Stimulated activated CD8-positive, alpha-beta memory T cell treated with anti-CD3 and anti-CD28 coated beads, Interleukin-2, amount 100 ng/mL, for 48 hours (primary cell): ENCODE measurements at places on chromosomes 12 and 14.

- no peak for DNase-seq
Measured at GRCh38 chr14:75143761-75144527, 17.1 kb upstream of the NEK9 start.

- DNase-seq: no peak
Measured at GRCh38 chr14:55603401-55603953, 23.5 kb downstream of the KTN1 start.

- DNase-seq: no peak
Measured at GRCh38 chr12:2035431-2036055, 17.2 kb upstream of the CACNA1C start.

- DNase-seq: no peak
Measured at GRCh38 chr12:105955976-105956375, 182.8 kb downstream of the NUAK1 start.

DNA sequence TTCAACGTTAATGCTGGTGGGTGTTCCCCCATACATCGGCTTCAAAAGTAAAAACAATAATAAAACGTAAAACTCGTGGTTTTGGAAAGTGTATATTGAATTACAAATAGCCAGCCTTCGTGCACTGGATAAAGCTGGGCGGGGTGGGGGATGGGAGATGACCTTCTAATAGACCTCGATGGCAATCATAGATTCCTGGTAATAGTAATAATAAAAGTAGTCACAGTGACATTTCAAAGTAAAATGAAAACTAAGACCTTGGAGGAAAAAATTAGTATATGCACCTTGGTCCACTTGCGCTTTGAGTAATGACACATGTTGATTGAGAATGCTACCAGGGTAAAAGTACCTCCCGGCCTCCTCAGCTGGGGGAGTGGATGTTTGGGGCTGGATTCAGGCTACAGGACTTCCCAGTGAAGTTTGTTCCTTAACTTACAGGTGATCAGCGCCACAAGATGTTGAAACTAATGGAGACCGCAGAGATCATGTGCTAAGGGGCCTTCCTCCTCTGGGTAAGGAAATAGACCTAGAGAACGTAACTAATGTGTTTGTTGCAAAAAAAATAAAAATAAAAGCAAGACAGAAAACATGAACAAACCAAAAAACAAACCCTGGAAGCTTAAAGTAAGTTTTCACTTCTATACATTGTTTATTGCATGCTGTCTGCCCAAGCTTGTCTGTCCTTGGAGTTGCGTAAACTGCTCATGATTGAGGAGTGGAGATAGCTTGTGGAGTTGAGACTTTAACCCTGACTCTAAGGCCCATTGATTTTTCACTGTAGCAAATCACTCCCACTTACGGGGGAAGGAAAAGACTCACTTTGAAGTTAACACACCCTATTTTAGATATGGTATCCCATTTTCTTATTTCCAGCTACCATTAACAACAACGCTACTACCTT is 907 bp upstream of the LRIG3 start:
- DNase-seq: no peak

DNA sequence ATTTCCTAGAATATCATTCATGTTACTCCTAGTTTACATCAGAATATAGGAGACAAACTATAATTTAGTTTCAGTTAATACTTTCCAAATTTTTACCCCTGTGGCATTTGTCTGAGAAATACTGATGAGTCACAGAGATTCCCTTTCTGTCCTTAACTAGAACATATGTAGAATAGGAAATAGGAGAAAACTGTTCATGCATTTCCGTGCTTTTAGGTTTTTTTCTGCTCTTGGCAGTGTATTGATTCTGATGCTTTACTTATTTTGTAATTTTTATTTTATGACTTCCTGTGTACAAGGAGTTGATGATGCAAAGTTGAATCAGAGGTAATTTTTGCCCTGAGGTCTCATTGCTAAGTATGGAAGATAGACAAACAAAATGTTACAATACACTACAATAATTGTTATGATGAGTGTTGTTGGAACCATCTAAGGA is 23.0 kb downstream of the MNAT1 start:
- DNase-seq: no peak

- no peak for DNase-seq
Measured at GRCh38 chr14:75578786-75579337, 442 bp downstream of the FLVCR2 start.

DNA sequence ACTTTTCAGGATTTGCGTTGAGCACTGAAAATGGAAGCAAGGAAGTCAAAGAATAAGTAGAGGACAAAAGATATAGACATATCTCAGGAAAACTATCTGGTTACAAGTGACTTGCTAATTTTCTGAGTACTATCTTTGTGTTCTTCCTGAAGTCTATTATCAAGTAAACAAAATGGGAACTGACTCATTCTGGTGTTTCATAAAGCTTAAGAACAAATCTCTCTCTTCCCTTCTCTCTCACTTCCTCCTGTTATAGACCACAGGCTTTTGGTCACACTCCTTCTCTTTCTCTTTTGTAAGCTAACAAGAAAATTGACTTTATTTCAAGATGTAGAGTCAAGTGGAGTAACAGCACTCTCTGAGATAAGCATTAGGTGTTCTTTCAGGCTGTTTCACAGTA is 406.6 kb upstream of the SYT1 start:
- no peak for DNase-seq

DNA sequence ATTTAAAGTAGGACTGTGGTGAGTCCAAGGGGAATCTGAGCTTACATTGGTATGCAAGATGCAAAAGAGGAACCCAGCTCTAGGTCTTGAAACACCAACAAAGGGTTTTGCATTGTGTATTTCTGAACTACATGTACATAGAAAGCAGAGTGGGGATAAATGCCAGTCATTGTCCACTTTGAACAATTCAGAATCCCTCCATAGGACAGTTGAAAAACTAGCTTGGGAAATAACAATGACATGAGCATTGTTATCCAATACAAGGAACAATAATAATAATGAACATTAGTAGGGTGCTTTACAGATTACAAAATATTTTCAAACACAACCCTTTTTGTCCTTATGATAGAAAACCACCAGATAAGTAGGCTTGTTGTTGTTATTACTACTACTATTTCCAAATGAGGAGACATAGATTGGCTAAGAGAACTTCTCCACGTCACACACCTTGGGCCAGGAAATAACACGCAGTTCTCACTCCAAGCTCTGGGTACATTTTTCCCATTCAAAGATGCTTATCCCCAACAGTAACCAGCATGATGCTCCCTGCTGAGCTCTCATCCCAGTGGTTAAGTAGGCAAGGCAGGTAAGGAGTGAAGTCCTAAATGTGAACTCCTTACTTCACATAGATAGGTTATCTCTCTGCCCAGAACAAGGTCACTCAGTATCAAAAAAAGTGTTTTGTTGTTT is 51.7 kb upstream of the RASSF8 start:
- no peak for DNase-seq

GRCh38 chr12:51070004-51070403 is 13.4 kb downstream of the CSRNP2 start:
- no peak for DNase-seq

GRCh38 chr12:65248656-65249633 is 29.5 kb upstream of the MSRB3 start:
- no peak for DNase-seq

GRCh38 chr12:41983856-41984255 is 160.8 kb downstream of the GXYLT1 start:
- no peak for DNase-seq

DNA sequence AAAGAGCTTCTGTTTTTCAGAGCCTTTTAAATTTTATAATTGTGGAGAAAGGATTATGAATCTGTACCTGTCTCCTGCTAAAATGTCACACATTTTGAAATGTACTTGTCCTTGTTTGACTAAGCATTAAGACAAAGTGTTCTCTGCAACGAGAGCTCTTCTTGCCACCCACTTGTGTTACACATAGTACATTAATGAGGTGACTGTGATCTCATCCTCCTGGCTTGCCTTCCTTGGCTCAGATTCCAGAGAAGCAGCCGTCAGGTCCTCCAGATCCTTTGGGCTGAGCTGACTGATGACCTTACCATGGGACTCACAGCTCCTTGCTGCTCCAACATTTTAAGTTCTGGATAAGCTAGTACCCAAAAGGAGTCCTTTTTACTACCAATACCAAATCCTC is 81.4 kb downstream of the BBS10 start:
- no peak for DNase-seq

DNA sequence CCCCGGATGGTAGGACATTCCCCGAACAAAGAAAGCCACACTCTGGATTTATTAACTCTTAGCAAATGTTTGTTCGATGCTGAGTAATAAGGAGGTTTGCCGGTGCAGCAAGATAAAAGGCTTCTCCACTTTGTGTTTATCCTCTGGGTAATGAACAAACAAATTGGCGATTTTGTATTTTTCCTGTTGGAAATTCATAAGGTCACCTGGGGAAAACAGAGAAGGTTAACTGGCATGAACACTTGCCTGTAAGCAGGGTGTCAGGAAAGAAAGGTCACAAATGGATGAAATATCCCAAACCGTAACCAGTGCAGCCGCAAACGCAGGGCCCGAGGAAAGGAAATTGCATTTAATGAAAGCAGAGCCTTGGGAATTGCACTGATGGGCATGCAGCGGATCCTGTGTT is 132.8 kb downstream of the RMST start:
- DNase-seq: no peak

GRCh38 chr12:57171668-57172067 is 24.2 kb upstream of the LRP1-AS start:
- DNase-seq: no peak

- DNase-seq: no peak
Measured at GRCh38 chr12:102487226-102487625, 6.9 kb upstream of the IGF1 start.

DNA sequence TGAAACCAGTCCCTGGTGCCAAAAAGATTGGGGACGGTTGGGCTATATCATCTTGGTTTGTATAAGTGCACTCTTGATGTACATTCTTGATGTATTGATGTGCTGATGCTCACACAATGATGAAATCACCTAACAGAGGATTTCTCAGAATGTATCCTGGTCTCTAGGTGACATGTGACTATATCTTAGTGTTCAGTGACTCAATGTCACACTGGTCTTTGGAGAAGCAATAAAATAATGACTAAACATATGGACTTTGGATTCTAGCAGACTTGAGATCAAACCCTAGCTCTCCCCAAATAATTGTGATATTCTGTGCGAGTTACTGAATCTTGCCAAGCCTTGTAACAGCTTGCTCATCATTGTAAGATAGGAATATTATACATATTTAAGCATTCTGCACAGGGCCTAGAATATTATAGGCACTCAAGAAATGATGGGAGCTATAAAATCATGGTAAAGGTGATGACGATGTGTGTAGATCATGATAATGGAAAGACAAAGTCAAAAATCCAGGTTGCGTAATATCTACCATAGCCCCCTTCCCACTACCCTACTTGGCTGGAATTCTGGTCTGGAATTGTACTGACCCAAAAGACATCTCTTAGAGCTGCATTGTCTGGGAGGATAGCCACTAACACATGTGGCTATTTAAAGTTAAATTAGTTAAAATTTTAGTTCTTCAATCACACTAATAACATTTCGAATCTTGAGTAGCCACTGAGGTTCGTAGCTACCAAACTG is 117.6 kb upstream of the PWP1 start:
- DNase-seq: no peak

- DNase-seq: no peak
Measured at GRCh38 chr14:103744621-103745395, 29.2 kb downstream of the ZFYVE21 start.

GRCh38 chr12:106066051-106066705 is 72.6 kb downstream of the NUAK1 start:
- DNase-seq: no peak

DNA sequence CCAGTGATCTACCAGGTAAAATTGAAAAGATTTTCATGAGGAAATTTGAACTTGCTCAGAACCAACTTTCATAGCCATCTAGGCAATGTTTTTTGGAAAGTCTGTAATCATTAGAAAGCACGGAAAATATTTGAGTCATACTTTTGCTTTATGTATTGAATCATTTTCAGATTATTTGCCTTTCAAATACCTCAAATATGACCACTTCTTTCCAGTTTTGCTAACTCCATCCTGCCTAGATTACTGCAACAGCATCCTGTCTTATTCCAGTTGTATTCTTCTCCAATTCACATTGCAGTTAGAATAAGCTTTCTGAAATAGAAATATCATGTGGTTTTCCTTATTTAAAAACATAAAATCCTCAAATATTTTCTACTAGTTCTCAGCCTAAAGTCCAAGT is 239.8 kb upstream of the FAR2 start:
- DNase-seq: no peak

- DNase-seq: no peak
Measured at GRCh38 chr14:81231540-81231939, 10.8 kb upstream of the GTF2A1 start.

- no peak for DNase-seq
Measured at GRCh38 chr12:65536876-65537681, 258.6 kb downstream of the MSRB3 start.

DNA sequence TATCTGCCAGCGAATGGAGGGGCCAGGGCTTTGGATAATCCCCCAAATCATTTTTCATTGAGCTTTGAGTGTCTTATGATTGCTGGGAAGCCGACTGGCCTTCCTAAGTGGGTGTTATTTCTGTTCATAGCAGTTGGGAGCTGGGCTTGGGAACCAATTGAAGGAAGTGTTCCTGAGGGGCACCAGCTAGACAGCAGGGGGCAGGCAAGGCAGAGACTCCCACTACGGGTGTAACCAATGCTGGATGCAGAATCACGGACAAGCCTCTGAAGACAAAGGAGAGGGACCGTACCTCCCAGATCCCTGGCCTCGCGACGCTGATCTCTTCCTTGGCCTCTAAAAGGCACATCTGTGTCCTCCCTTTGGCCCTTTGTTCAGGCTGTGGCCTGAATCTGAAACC is 149.0 kb upstream of the PRMT8 start:
- DNase-seq: no peak

DNA sequence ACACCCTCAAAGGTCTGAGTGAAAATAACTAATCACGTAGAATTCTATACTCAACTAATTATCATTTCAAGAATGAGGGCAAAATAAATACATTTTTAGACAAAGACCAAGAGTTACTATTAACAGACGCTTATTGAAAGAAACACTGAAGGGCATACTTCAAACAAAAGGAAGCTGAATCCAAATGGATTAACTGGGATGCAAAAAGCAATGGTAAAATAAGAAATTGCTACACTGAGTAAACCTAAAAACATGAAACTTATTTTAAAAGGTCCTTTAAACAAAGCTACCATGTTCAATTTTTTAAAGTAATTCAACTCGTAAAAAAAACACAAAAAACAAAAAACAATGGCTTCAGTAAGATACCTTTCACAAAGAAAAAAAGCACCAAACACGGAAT is 28.2 kb downstream of the LRP6 start:
- no peak for DNase-seq

- no peak for DNase-seq
Measured at GRCh38 chr12:113016796-113017195, 38.5 kb downstream of the OAS2 start.

GRCh38 chr12:51938726-51939125 is 12.8 kb upstream of the ACVR1B start:
- no peak for DNase-seq

GRCh38 chr12:127677537-127678131 is 589.3 kb upstream of the TMEM132C start:
- DNase-seq: peak; percentile 34

- no peak for DNase-seq
Measured at GRCh38 chr14:105876158-105876557, 349.8 kb downstream of the TMEM121 start.
